T-helper 22 cell (primary cell): ENCODE measurements at places on chromosomes 7 and 10.

- no peak for DNase-seq
Observed at GRCh38 chr7:98647326-98647725, 30.2 kb downstream of the NPTX2 start.

GRCh38 chr10:60420991-60421894, 31.6 kb upstream of the ANK3 start:
- no peak for DNase-seq

GRCh38 chr10:125011171-125011925, 69.4 kb downstream of the ZRANB1 start:
- DNase-seq, result no peak

DNA sequence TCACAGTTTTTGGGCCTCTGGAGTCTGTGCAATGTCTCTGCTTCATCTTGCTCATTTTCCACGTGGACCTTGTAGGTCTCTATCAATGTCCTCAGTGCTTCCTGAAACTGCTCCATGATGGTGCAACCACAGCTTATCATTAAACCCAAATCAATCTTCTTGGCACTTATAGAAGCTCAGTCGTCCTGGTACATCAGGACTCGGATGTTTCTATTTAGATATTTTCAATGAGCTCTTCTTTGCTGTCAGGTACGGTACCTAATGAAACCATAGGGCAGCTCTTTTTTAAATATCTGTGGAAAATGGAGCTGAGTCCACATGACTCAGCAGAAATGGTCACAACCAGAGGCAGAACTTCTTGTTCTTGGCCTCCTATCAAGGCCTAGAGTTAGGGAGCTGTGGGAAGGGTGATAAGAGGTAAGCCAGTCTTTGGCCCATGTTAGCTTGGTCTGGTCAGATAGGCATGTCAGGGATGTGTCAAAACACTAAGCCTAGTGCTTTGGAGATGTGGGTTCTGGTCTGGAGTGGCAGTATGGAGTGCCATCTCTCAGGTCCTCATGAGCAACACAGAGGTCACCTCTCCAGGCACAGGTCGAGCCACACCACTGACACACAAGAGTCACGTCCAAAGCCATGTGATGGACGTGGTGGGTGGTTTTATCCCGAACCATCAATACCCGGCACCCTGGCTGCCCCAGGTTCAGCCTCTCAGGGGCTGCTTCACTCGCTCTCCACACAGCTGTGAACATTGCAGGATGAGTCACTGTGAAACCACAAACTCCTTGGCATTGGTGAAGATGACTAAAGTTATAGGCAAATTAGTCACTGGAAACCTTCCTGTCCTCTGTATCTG, 87.0 kb downstream of the TBXAS1 start:
- peak; percentile 5 for DNase-seq

- DNase-seq, result no peak
Observed at GRCh38 chr7:90256778-90257177, 11.8 kb downstream of the CFAP69 start.

GRCh38 chr7:72453471-72453870, 41.3 kb upstream of the CALN1 start:
- DNase-seq, result no peak

DNA sequence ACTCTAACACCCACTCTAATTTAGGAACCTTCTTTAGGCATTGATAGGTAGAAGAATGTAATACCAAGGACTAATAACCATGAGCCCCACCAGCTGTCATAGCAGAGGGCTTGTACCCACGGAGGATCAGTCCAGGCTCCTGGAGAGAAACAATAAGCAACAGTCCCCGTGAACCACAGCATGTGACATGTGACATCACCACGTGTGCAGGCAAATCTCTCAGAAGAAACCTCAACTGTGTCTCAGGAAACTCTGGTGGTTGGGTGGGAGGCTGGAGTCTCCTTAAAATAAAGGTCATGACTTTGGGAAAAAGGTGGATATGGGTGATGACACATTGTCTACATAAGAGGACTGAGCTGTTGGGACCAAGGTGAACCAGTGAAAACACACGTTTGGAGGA, 653.9 kb upstream of the FOXK1 start:
- DNase-seq, result no peak

GRCh38 chr7:140049339-140050024, 13.3 kb downstream of the PARP12 start:
- no peak for DNase-seq

- no peak for DNase-seq
Observed at GRCh38 chr7:149735779-149736477, 37.5 kb downstream of the ZNF467 start.

GRCh38 chr10:128929131-128929530, 537.9 kb upstream of the MGMT start:
- no peak for DNase-seq

DNA sequence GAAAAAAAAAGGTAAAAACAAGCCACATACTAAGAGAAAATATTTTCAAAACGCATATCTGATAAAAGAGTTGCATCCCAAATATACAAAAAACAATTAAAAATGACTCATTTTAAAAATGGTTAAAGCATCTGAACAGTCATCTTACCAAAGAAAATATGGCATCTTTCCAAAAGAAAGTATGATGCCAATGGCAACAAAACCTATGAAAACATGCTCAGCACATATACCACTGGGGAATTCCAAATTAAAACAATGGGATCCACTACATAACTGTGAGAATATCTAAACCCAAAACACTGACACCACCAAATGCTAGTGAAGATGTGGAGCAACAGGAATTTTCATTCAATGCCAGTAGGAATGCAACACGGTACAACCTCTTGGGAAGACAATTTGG, 39.3 kb downstream of the VSTM2A start:
- no peak for DNase-seq

DNA sequence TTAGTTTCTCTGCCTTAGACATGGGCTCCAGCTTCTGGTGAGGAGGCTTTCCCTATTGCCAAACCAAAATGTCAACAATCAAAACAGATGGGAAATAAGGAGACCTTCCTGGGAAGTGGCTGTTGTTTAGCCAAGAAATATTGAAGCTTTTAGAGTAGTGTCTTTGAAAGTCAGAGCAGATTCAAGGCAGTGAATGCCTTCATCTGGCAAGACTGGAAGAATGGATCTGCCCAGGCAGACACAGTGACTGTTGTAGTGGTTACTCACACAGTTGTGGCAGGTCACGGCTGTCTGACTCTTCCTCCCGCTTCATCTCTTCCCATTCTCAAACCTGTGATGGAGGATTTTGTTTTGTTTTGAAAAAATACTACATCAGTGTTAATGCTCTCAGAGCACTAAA, 154.1 kb upstream of the ADO start:
- DNase-seq, result no peak

- DNase-seq, result no peak
Observed at GRCh38 chr7:74138945-74139843, 35.0 kb upstream of the EIF4H start.

DNA sequence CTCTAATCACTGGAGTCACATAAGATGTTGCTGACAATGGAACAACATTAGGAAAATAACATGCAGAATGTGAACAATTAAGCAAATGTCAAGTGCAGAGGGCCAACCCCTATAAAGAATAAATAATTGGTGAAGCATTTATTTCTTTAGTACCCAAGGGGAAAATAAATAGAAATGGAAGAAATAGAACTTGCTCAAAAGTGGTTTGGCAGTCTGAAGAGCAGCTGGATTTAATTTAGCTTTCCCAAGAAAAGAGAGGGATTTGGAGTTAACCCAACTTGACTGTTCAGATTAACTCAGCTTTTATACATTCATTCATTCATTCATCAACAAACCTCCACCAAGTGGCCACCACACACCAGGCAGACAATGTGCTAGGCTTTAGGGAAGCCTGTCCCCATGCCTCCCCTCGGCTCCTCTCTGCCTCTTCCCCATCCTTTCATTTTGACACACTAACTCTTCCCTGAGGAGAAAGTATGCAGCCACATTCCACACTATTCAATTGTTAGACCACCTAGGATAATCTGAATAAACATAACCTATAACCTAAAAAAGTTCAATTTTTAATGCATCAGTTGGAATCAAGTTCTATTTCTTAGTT, 295.5 kb downstream of the AHR start:
- DNase-seq, result no peak

- no peak for DNase-seq
Observed at GRCh38 chr7:88201305-88201704, 18.5 kb downstream of the SRI start.

- no peak for DNase-seq
Observed at GRCh38 chr7:111242141-111242755, 151.3 kb downstream of the LRRN3 start.

- no peak for DNase-seq
Observed at GRCh38 chr10:126663328-126663727, 7.2 kb downstream of the C10orf90 start.

- DNase-seq, result no peak
Observed at GRCh38 chr10:114767986-114768821, 53.4 kb upstream of the FHIP2A start.

DNA sequence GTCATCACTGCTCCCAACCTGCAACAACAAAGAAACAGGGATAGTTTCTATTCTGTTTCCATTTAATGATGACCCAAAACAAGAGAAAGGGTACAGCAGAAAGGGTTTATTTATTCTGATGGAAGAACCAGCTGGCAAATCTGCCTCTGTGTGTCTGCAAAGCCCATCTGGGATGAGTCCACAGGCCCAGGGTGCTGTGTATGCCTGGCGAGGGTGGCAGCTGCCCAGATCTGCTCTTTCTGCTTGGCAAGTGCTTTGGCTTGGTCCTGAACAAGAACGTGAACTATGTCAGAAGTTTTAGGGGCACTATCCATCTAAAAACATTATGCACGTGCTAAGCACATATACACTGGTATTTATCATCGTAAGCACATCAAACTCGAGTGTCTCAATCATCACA, 333.8 kb downstream of the CXCL12 start:
- no peak for DNase-seq

- no peak for DNase-seq
Observed at GRCh38 chr10:129945941-129946760, 17.9 kb downstream of the EBF3 start.

- no peak for DNase-seq
Observed at GRCh38 chr7:50142425-50143017, 49.5 kb upstream of the ZPBP start.

DNA sequence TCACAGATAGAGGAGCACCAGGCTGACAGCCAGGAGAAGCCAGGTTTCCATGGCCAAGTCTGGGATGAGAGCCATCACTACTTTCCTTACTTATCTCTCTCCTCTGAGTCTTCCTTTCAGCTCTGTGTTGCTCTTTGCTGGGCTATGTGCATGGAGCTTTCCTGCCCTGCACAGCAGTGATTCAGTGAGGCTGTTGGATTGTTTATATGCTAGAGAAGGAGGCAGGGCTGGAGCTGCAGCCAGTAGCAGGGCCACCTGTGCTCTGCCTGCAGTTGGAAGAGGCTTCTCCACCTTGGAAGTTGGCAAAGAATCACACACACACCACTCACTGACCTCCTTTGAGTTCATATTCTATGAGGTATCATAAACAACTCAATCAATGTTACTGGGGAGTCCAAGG, at the start of gene CYP3A4:
CYP3A4 (minus strand) TSS at position 178 of the 400 bp plus-strand sequence; CDS start at position 75, 103 bp downstream.
- DNase-seq, result no peak

GRCh38 chr7:14197280-14197679, 207.8 kb upstream of the ETV1 start:
- DNase-seq, result no peak

GRCh38 chr10:81031774-81032173, 494.1 kb downstream of the SH2D4B start:
- no peak for DNase-seq
